Karpas-422 (cell line): ENCODE measurements at places on chromosomes 7 and 10. TPM values are rescaled to one million over a fixed set of nuclear protein-coding genes. Genes with fewer than 3 reads are reported as not detected.

TMEM225B gene
- total RNA-seq: 1.6 TPM in 1 of 2 replicates, not detected in the other

CFAP70 gene
- total RNA-seq: 14.2 and 14.4 TPM in 2 replicates

CREB5 gene
- total RNA-seq: 7.8 and 52.1 TPM in 2 replicates

KCNMA1 gene
- 13.2 and 31.3 TPM in 2 replicates for total RNA-seq

SLC18A2 gene
- total RNA-seq: 0.04 TPM in 1 of 2 replicates, not detected in the other

NPY gene
- total RNA-seq: not detected in 2 replicates

DPYSL4 gene
- 0.11 TPM in 1 of 2 replicates, not detected in the other for total RNA-seq

UNCX gene
- total RNA-seq: not detected in 2 replicates

SNCG gene
- total RNA-seq: not detected in 2 replicates

C10orf143 gene
- total RNA-seq: 0.75 and 3.9 TPM in 2 replicates

SEC61G gene
- total RNA-seq: 76.8 and 179 TPM in 2 replicates

DIP2C gene
- 0.11 TPM in 1 of 2 replicates, not detected in the other for total RNA-seq

ZNF239 gene
- 4.7 and 11.9 TPM in 2 replicates for total RNA-seq

SHOC2 gene
- 10.4 and 30.8 TPM in 2 replicates for total RNA-seq

FAM25C gene
- total RNA-seq: not detected in 2 replicates

KCP gene
- 1.6 and 11.7 TPM in 2 replicates for total RNA-seq

- DNase-seq: no peak
These were observed 172.6 kb upstream of the CACNA2D1 start for GRCh38 chr7:82616059-82616728.

DNA sequence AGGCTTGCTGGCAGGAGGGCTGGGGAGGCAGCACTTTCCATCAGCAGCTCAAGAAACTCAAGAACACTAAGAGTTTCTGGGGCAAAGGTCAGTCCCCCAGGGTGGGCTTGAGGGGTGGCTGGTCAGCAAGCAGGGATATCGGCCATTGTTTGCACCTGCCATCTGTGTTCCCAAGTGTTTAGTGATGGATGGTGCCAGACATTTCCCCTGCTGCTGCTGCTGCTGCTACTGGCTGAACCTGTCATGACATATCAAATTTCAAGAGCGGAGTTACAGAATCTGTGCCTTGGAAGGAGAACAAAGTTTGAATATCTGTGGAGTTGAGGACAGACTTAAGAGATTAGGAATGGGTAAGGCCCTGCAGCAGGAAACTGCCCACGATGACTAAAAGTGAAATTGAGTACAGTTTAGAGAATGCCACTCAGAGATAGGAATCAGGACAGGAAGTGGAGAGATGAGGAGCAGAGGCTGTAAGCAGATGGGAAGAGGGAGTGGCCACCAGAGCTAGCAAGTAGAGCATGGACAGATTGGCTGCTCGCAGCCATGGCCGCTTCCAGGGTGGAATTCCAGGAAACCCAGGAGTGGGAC, 39.2 kb upstream of the PPP1R3C start:
- no peak for DNase-seq

DNA sequence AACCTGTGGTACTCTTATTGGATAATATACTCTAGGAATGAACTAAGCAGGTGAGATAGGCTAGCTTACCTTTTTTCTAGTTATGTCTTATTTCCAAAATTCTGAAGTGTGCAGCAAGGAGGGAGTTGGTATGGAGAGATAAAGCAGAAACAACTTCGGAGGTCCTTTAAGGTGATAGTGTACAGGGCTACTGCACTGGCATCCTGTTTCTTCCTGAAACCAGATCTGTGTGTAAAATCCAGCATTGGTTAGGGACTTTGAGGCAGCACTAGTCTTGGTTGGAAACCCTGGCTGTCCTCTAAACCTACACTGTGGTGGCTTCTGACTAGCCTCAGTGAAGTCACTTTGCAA, 66.9 kb upstream of the STRIP2 start:
- DNase-seq: no peak

DNA sequence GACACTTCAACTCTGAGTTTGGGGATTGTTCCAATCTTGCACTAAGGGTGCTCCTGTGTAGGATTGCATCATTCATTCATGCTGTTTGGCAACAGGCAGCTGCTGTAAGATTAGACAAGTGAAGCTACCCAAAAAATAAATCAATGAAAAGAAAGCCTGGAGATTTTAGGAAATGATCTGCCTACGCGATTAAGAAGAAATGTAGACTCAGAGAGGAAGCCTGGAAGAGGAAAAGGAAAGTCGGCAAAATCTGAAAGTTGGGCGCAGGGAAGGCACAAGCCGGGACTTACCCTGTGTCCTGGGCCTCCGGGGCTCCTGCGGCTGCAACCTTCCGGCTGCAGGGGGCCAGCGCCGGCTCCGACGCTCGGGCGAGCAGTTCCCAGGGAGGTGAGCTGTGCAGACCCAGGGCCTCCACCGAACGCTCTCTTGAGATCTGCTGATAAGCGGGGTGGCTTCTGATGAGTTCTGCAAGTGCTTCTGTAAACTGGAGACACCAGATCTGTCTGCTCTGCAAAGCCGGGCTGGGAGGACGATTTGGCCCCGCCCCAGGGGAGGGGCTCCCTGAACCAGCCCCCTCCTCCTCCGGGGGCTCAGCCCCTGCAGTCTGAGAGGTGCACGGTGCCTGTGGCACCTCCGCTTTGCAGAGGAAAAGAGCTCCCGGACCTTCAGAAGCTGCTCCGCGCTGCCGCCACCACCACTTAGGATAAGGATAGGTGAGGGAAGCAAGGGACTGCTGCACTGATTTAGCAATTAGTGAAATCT, 17.4 kb downstream of the PSPH start:
- peak; percentile 94 for DNase-seq

- DNase-seq: no peak
These were observed 3.2 kb downstream of the PPRC1 start for GRCh38 chr10:102135956-102136526.

GRCh38 chr10:58967551-58968388, 208.7 kb upstream of the PHYHIPL start:
- DNase-seq: no peak

DNA sequence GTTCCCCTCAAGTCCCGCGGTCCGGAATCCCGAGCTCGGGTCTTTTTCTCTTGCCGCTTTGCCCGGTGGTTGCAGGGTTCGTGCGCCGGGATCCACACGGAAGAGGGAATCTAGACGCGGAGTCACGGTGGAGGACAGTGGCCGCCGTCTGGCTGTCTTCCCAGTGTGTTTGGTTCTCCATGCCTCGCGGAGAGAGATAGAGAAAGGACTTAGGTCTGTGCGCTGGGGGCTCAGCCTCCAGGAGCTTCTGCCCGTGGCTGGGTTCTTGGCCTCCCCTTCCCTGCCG, 1.6 kb downstream of the FFAR4 start:
- DNase-seq: no peak

DNA sequence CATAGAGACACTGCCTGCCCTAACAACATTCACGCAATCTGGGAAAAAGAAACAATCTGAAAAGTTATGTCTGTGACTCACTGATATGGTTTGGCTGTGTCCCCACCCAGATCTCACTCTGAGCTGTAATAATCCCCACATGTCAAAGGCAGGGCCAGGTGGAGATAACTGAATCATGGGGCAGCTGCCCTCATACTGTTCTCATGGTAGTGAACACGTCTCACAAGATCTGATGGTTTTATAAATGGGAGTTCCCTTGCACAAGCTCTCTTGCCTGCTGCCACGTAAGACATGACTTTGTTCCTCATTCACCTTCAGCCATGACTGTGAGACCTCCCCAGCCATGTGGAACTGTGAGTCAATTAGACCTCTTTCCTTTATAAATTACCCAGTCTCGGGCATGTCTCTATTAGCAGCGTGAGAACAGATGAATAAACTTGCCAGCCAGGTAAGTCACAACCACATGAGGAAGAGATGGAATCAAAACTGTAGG, 341.5 kb upstream of the AOAH start:
- no peak for DNase-seq

DNA sequence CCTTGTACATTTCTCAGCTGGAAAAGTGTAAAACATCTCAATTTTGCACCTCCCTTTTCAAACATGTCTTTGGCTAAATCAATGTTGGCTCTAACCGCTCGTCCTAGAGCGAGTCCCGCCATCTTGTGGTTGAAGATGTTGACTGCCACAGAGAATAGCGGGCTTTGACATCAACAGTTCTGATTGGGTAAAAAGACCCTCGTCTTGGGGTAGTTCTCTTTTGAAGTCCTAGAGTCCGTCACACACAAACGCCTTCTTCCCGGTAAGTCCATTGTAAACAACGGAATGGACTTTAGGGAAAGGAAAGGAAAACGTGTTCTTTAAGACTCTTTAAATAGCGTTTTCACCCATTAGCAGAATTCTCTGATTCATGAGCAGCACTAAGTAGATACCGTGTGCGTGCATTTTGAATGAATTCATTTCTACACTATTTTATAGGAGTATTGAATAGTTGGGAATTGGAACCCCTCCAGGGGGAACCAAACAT, 452 bp upstream of the RPP30 start:
- peak; percentile 73 for DNase-seq

- no peak for DNase-seq
These were observed 45.2 kb upstream of the SPOCK2 start for GRCh38 chr10:72133517-72133916.

DNA sequence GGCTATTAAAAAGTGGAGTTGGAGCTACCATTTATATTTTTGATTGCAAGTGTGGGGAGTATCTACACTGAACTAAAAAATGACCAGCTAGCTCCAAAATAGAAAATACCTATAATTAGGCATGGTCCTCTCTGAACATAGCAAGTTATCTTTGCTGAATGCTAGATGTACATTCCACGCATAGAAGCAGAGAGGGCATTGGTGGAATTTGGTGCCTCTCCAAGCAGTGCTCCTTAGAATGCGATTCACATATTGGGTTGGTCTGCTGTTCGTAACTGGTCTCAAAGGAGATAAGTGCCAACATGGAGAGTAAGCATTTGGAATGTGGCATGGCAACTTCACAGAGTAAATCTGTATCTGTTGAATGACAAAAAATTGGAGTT, 196.2 kb downstream of the PTN start:
- no peak for DNase-seq

GRCh38 chr7:81264116-81264515, 345.3 kb upstream of the SEMA3C start:
- no peak for DNase-seq

DNA sequence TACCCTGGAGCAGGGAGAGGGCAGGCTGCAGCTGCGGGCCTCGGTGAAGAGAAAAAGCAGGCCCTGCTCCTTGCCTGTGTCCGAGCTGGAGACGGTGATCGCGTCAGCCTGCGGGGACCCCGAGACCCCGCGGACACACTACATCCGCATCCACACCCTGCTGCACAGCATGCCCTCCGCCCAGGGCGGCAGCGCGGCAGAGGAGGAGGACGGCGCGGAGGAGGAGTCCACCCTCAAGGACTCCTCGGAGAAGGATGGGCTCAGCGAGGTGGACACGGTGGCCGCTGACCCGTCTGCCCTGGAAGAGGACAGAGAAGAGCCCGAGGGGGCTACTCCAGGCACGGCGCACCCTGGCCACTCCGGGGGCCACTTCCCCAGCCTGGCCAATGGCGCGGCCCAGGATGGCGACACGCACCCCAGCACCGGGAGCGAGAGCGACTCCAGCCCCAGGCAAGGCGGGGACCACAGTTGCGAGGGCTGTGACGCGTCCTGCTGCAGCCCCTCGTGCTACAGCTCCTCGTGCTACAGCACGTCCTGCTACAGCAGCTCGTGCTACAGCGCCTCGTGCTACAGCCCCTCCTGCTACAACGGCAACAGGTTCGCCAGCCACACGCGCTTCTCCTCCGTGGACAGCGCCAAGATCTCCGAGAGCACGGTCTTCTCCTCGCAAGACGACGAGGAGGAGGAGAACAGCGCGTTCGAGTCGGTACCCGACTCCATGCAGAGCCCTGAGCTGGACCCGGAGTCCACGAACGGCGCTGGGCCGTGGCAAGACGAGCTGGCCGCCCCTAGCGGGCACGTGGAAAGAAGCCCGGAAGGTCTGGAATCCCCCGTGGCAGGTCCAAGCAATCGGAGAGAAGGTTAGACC, 138.0 kb upstream of the STK17A start:
- no peak for DNase-seq

DNA sequence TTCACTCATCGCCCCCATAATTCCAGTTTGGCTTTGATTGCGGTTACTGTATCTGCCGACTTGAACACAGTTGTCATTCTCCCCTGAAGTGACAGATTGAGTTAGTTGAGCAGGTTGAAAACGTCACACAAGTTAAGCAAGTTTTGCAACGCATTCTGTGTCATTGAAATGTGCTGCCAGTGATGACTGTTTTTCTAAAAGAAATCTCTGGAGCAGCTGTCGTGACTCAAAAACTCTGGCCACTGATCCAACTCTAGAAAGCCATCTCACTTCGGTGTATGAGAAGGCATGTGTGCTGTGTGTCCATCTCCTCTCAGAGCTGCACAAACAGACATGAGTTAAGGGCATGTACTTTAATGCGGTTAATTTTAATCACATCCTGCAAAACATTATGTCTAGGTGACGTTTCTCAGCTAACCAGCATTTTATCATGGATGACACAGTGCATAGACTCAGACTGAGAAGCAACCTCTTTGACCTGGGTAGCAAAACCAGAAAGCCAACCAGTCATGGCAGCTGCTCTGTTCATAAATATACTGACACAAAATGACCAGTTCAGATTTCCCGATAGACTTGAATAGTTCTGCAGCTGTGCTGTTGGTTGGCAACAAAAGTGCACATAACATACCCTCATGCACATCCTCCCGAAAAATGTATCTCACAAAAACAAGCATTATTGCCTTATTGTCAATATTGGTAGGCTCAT, 69.3 kb downstream of the CSTF2T start:
- DNase-seq: no peak

- DNase-seq: peak; percentile 86
These were observed at the start of gene TRIM8 for GRCh38 chr10:102644066-102644645. TSS of gene TRIM8 (plus strand) at chr10:102644479. CDS start at chr10:102644618, 139 bp downstream.

- DNase-seq: no peak
These were observed 3.0 kb upstream of the EPHB6 start for GRCh38 chr7:142851919-142852318.

GRCh38 chr7:104604706-104605105, 276.3 kb downstream of the LHFPL3 start:
- no peak for DNase-seq

DNA sequence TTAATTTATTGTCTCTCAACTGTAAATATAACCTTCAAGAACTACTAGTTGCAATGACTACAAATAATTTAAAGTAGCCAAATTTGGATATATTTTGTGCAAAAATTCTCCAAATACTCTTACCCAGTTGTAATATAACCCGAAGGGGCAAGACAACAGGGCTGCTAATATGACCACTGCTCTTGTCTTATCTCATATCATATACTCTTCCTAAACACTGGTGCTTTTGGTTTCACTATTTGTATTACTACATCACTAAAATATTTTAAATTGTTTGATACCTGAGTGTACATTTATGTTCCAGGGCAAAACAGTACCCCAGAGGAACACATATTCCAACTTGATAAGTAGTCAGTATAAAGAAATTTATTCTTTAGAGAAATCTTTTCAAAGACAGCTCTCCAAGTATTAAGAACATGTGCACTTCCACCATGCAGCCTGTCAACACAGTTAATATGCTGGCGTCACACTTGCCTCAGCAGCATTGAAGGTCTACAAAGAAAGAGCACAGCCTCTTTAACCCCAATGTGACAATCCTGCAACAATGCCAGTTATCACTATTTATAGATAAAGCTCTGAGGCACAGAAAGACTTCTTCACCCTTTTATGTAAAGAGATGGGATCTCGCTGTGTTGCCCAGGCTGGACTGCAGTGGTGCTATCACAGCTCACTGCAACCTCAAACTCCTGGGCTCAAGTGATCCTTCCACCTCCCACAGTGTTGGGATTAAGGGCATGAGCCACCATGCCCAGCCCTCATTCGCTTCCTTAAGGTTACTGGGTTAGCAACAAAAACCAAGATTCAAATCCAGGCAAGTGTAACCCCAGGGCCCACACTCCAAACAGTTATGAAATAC, 37.8 kb downstream of the RHEB start:
- DNase-seq: no peak
